ENCODE measurements at places on chromosomes 5 and 9. TPM values are rescaled to one million over a fixed set of nuclear protein-coding genes. Genes with fewer than 3 reads are reported as not detected.

- no peak for DNase-seq
- peaks cover 18% of the 10 kb centered on the region for H3K27me3 ChIP-seq
- no peak overlapping the region for H3K4me3 ChIP-seq
These were observed 6.1 kb upstream of the PTGS1 start for GRCh38 chr9:122364783-122365150.

GRCh38 chr5:59173578-59173977 lies 590.7 kb downstream of the RAB3C start:
- no peaks in the 10 kb centered on the region for H3K27me3 ChIP-seq
- H3K4me3 ChIP-seq, result no peak overlapping the region
- H3K4me1 ChIP-seq, result no peaks in the 10 kb centered on the region
- H3K36me3 ChIP-seq, result peaks cover 12% of the 10 kb centered on the region
- no peak overlapping the region for H3K27ac ChIP-seq
- no peak for DNase-seq

DNA sequence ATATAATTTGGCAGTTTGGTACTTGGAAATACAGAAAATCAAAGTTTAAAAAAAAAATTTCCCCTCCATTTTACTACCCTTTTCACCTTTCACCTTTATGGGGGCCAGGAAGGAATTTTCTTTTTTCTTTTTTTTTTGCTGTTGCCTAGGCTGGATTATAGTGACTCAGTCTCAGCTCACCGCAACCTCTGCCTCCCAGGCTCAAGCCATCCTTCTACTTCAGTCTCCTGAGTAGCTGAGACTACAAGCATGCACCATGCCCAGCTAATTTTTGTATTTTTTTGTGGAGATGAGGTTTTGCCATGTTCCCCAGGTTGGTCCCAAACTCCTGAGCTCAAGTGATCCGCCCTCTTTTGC lies 9.1 kb downstream of the CHMP5 start:
- no peak for DNase-seq
- H3K4me3 ChIP-seq, result no peak overlapping the region
- peaks cover 5% of the 10 kb centered on the region for H3K4me1 ChIP-seq
- no peak overlapping the region for H3K27ac ChIP-seq
- no peaks in the 10 kb centered on the region for H3K27me3 ChIP-seq
- peaks cover 76% of the 10 kb centered on the region for H3K36me3 ChIP-seq

- no peak overlapping the region for H3K27ac ChIP-seq
- H3K36me3 ChIP-seq, result no peaks in the 10 kb centered on the region
- no peaks in the 10 kb centered on the region for H3K4me1 ChIP-seq
- no peak for DNase-seq
- no peak overlapping the region for H3K4me3 ChIP-seq
- no peaks in the 10 kb centered on the region for H3K27me3 ChIP-seq
These were observed 285.4 kb downstream of the MAST4 start for GRCh38 chr5:66881480-66882161.

DNA sequence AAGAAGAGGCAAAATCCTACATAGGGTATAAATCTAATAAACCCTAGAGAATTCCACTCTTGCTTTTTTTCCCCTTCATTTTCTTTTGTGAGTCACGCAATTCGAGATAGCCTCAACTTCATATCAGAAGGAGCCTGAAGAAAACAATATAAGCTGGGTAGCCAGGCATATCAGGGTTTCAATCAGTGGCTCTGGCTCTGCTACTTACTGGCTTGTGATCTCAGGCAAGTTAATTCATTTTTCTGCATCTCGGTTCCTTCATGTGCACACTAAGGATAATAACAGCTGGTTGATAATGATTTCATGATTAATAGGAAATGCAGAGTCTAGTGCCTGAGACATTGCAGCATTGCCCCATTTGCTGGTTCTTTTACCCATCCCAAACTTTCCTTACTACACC lies 46.5 kb upstream of the ASTN2 start:
- H3K4me3 ChIP-seq, result no peak overlapping the region
- no peaks in the 10 kb centered on the region for H3K27me3 ChIP-seq
- H3K36me3 ChIP-seq, result no peaks in the 10 kb centered on the region
- DNase-seq, result no peak

DNA sequence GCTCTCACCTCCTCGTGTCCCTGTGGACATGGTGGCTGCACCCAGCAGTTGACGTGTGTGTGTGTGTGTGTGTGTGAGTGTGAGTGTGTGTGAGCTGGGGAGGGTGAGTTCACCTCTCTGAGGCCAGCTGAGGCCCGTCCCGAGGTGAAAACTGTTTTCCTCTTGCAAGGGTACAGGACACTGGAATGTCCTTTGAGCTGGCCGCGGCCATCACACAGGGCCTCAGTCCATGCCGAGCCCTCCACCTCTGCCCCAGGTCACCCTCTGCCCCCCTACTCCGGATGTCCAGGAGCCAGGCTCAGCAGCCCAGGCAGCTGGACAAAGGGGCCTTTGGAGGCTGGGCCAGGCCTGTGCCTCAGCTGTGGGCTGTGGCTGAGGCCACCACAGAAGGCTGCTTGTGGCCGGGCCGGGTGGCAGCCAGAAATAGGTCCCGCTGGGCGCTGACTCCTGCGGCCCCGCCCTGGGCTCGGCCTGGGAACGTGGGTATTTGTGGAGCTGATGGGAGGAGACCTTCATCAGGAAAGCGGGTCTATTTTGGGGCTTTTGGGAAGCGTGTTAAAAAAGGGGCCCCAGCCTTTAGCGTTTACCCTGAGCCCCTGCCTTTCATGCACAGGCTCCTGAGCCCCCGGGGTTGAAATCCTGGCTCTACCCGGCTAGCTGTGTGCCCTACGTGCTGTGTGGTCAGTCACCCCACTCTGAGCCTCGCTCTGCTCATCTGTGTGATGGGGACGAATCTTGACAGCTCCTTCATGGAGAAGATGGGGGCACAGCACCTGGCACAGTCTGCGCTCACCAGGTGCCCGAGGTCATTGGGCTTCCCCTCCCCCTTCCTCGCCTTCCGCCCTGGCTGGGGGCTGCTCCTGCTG lies 75.1 kb upstream of the IER5L start:
- H3K36me3 ChIP-seq, result no peaks in the 10 kb centered on the region
- no peak overlapping the region for H3K4me3 ChIP-seq
- peaks cover 31% of the 10 kb centered on the region for H3K27me3 ChIP-seq
- H3K4me1 ChIP-seq, result no peaks in the 10 kb centered on the region
- no peak overlapping the region for H3K27ac ChIP-seq
- DNase-seq, result no peak

- H3K4me3 ChIP-seq, result no peak overlapping the region
- H3K27me3 ChIP-seq, result no peaks in the 10 kb centered on the region
- no peak for DNase-seq
- H3K36me3 ChIP-seq, result peaks cover 13% of the 10 kb centered on the region
These were observed 55.3 kb upstream of the IL17B start for GRCh38 chr5:149434162-149435014.

GRCh38 chr5:9905661-9906060 lies 275.5 kb upstream of the TAS2R1 start:
- no peaks in the 10 kb centered on the region for H3K27me3 ChIP-seq
- H3K4me1 ChIP-seq, result no peaks in the 10 kb centered on the region
- H3K4me3 ChIP-seq, result no peak overlapping the region

- H3K4me3 ChIP-seq, result no peak overlapping the region
- no peak overlapping the region for H3K27ac ChIP-seq
- no peaks in the 10 kb centered on the region for H3K27me3 ChIP-seq
- no peak for DNase-seq
These were observed 112.7 kb upstream of the IQGAP2 start for GRCh38 chr5:76290321-76290757.

GRCh38 chr9:72132052-72132451 lies 17.2 kb upstream of the GDA start:
- H3K4me1 ChIP-seq, result peaks cover 61% of the 10 kb centered on the region
- DNase-seq, result no peak
- peak overlapping the region; percentile 76 for H3K27ac ChIP-seq
- no peaks in the 10 kb centered on the region for H3K36me3 ChIP-seq
- H3K4me3 ChIP-seq, result no peak overlapping the region
- no peaks in the 10 kb centered on the region for H3K27me3 ChIP-seq

- H3K36me3 ChIP-seq, result peaks cover 11% of the 10 kb centered on the region
- no peak overlapping the region for H3K4me3 ChIP-seq
These were observed 35.0 kb downstream of the NACC2 start for GRCh38 chr9:136059851-136060670.

- DNase-seq, result no peak
- H3K4me1 ChIP-seq, result no peaks in the 10 kb centered on the region
- H3K27ac ChIP-seq, result no peak overlapping the region
- H3K27me3 ChIP-seq, result no peaks in the 10 kb centered on the region
These were observed 74.1 kb upstream of the BASP1 start for GRCh38 chr5:17143335-17143734.

- H3K27me3 ChIP-seq, result no peaks in the 10 kb centered on the region
- no peak for DNase-seq
These were observed 120.1 kb upstream of the MYO10 start for GRCh38 chr5:17056141-17056631.

GRCh38 chr5:101676646-101677045 lies 619.4 kb downstream of the SLCO4C1 start:
- no peaks in the 10 kb centered on the region for H3K27me3 ChIP-seq
- no peak overlapping the region for H3K4me3 ChIP-seq
- no peak overlapping the region for H3K27ac ChIP-seq
- no peak for DNase-seq

GRCh38 chr9:2228132-2228531 lies 213.0 kb downstream of the SMARCA2 start:
- H3K4me3 ChIP-seq, result no peak overlapping the region
- no peaks in the 10 kb centered on the region for H3K27me3 ChIP-seq
- H3K36me3 ChIP-seq, result no peaks in the 10 kb centered on the region
- no peak overlapping the region for H3K27ac ChIP-seq
- no peak for DNase-seq

DNA sequence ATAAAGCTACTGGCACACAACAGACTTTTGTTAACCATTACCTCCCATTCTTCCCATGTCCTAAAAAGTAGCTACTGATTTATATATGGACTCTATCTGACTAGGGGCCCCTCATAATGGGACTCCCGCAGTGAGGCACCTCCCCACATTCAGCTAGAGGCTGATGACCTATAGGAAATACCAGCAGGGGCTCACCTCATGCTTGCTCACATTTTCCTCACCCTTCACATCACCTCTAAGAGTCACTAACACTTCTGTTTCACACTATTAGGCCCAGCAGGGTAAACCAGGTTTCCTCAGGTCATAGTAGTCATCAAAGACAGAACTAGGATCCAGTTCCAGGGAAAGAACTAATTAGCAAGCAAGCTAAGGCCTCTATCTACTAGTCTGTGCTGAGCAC lies 60.7 kb downstream of the PRELID2 start:
- H3K27ac ChIP-seq, result no peak overlapping the region
- no peaks in the 10 kb centered on the region for H3K27me3 ChIP-seq
- no peak for DNase-seq

DNA sequence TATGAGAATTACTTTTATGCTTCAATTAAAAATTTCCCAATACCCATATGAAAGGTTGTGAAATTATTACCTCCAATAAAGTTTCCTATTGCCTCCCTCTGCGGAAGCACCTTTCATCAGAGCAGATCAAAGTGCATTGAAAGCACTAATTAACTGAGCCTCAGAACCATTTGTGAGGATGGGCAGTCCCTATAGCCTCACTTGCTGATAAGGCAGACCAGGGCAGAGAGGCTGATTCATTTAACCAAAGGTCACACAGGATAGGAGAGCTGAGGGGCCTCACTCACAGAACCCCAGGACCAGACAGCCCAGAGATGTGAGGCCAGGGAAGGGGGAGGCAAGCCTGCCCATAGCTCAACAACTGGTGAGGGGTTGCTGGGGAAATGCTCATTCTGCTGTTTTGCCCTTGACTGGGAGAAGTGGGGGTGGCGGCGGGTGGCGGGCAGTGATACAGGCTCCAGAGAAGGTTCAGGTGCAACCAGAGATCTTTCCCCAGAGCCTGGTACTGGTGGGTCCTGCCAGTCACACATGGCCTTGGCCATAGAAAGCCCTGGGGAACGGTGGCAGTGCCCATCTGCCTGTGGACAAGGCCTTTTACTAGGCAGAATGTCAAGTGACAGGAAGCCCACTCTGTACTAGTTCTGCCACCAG lies 57.9 kb downstream of the MACROH2A1 start:
- H3K4me3 ChIP-seq, result no peak overlapping the region
- H3K27ac ChIP-seq, result peak overlapping the region; percentile 82
- peaks cover 58% of the 10 kb centered on the region for H3K4me1 ChIP-seq
- peaks cover 96% of the 10 kb centered on the region for H3K36me3 ChIP-seq

- no peak for DNase-seq
- H3K4me1 ChIP-seq, result no peaks in the 10 kb centered on the region
- H3K27ac ChIP-seq, result no peak overlapping the region
- no peaks in the 10 kb centered on the region for H3K27me3 ChIP-seq
- H3K4me3 ChIP-seq, result no peak overlapping the region
These were observed 30.9 kb downstream of the NR4A3 start for GRCh38 chr9:99852617-99853016.

DNA sequence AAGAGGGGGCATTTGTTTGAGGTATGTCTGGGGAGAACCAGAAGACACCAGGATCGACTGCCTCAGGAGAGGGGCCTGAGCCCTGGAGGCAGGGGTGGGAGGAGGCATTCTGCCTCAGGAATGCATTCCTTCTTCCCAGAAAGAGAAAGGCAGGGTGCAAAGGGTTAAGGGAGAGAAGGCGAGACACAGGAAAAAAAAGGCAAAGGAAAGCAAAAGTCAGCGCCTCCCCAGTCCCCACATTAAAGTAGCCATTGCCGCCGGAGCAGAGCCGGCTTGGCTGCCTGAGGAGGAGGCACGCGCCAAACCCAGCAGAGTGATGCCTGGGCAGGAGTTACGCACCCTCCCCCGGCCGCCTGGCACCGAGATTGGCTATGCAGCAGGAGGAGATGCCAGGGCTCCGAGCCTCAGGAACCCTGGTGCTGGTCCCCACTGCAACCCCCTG lies 123.8 kb upstream of the PHYKPL start:
- peak overlapping the region; percentile 23 for H3K27ac ChIP-seq
- H3K4me1 ChIP-seq, result peaks cover 5% of the 10 kb centered on the region
- H3K36me3 ChIP-seq, result no peaks in the 10 kb centered on the region

GRCh38 chr5:1325191-1325741 lies 19.6 kb downstream of the CLPTM1L start:
- H3K27me3 ChIP-seq, result no peaks in the 10 kb centered on the region
- DNase-seq, result no peak
- no peak overlapping the region for H3K27ac ChIP-seq
- H3K4me3 ChIP-seq, result no peak overlapping the region
- H3K4me1 ChIP-seq, result peaks cover 4% of the 10 kb centered on the region

DNA sequence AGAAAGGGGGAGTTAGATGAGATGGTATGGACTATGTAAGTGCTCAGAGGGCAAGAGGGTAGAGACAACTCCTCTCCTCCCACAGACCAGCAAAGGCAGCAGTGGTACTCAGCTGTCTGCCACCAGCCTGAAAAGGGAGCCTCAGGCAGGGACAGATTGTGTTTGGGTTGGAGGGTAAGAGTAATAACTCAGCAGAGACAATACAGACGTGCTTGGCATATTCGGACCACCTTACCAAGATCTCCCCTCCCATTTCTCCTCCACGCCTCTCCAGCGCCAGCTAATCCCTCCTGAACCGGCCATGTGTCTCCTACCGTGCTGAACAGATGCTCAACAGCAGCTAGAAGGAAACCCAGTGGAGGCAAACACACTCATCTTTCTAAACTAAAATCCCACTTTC lies 180.8 kb downstream of the ASTN2 start:
- H3K4me1 ChIP-seq, result no peaks in the 10 kb centered on the region
- DNase-seq, result no peak
- no peak overlapping the region for H3K27ac ChIP-seq
- H3K36me3 ChIP-seq, result no peaks in the 10 kb centered on the region
- no peaks in the 10 kb centered on the region for H3K27me3 ChIP-seq

The SH2D3C gene
- 7.4 TPM for polyA plus RNA-seq

The TNC gene
- polyA plus RNA-seq, result 19.9 TPM

The SHOC1 gene
- polyA plus RNA-seq, result 0.10 TPM

The AK8 gene
- polyA plus RNA-seq, result 2.6 TPM

The CDX1 gene
- polyA plus RNA-seq, result 196 TPM

The KCNT1 gene
- 0.25 TPM for polyA plus RNA-seq

The FGFR4 gene
- 97.0 TPM for polyA plus RNA-seq

The CDC20B gene
- polyA plus RNA-seq, result 0.15 TPM

The OR1L4 gene
- not detected for polyA plus RNA-seq

All from large intestine (tissue), 12 donors.